ENCODE measurements at places on chromosomes 1 and 21. TPM values are rescaled to one million over a fixed set of nuclear protein-coding genes. Genes with fewer than 3 reads are reported as not detected.

DNA sequence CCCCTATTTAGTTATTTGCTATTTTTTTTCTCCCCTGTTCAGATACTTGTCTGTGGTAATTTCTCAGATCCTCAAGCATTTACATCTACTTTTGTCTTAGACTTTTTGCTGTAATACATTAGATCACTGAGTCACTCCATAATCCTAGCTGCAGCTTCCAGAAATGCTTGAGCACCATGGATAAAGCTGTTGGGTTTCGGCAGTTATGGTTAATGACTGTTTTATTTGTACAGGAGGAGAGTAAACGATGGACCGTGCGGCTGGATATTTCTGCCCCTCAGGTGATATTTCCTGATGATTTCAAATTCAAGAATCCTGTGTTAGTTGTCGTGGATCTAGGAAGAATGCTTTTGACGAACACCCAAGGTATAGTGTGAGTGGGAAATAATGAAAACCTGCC is 42.9 kb downstream of the VPS13D start:
- H3K27me3 ChIP-seq, result no peaks in the 10 kb centered on the region
- peaks cover 18% of the 10 kb centered on the region for H3K36me3 ChIP-seq
- H3K27ac ChIP-seq, result no peak overlapping the region
- DNase-seq, result no peak
- H3K4me3 ChIP-seq, result no peak overlapping the region

GRCh38 chr1:192238421-192238820 is 78.4 kb upstream of the RGS21 start:
- no peak overlapping the region for H3K27ac ChIP-seq
- no peaks in the 10 kb centered on the region for H3K27me3 ChIP-seq
- no peak for DNase-seq
- no peak overlapping the region for H3K4me3 ChIP-seq
- no peaks in the 10 kb centered on the region for H3K4me1 ChIP-seq

The MMEL1 gene
- 1.9 TPM for total RNA-seq

GRCh38 chr1:113429461-113430153 is 39.3 kb downstream of the MAGI3 start:
- peak; percentile 1 for DNase-seq
- H3K4me1 ChIP-seq, result no peaks in the 10 kb centered on the region
- no peak overlapping the region for H3K27ac ChIP-seq
- H3K27me3 ChIP-seq, result no peaks in the 10 kb centered on the region

DNA sequence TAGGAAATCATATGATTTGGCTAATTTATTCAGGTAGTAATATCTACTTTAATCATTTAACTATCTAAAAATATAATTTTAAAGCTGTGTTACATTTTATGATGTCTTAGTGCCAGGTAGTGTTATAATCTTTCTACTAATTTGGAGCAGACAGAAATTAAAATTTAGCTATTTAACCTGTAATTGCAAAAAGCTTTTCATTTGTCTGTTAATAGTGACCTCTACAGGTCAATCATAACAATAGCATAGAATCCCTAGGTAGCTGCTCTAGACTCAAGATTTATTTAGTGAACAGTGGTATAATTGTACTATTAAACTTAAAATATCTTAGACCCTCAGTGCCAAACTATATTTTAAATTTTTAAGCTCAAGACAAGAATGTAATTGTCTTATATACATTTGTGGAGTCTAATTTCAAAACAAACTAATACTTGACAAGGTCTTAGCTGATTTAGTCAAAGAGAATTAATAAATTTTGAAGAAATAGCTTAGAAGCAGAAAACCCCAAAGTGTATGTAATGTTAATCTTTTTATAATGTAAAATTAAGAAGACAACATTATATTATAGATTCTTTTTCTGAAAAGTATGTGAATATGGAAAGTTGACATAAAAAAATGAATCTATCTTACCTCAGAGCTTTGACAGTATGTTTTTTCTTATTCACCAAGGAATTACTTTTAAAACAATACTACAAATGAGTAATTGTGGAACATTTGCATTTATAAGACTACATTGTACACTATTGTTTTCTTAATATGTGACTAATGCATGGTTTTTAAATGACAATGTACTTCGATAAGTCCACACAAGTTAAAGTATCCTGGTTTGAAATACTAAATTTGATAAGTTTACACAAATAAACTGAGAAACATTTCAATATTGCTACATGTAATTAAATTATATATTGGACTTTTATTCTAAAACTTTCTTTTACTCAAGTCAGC is 64.1 kb upstream of the RNPC3 start:
- H3K4me1 ChIP-seq, result no peaks in the 10 kb centered on the region
- H3K27me3 ChIP-seq, result no peaks in the 10 kb centered on the region
- no peaks in the 10 kb centered on the region for H3K36me3 ChIP-seq
- no peak overlapping the region for H3K27ac ChIP-seq

The RAP1GAP gene
- 2.4 TPM for total RNA-seq

The NGF gene
- total RNA-seq, result not detected
